NCI-H1092 (cell line): ENCODE measurements at places on chromosomes 16 and 17.

DNA sequence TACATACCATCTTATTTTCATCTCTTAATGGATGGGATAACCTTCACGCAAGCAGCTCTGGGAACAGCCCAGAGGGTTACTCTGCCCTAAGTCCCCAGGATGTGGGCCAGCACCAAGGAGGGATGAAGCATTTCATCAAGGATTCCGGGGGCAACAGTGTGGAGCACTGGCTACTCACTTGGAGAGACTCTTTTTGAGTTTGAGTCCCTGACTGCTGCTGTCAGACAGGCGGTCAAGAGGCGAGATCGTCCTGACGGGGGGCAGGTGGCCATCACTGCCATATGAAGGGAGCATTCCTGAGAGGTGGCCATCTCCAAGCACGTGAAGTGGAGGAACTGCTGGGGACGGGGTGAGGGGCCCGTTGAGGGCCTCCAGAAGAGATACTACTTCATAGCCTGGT, 18.1 kb upstream of the FOXJ1 start:
- no peak for DNase-seq

DNA sequence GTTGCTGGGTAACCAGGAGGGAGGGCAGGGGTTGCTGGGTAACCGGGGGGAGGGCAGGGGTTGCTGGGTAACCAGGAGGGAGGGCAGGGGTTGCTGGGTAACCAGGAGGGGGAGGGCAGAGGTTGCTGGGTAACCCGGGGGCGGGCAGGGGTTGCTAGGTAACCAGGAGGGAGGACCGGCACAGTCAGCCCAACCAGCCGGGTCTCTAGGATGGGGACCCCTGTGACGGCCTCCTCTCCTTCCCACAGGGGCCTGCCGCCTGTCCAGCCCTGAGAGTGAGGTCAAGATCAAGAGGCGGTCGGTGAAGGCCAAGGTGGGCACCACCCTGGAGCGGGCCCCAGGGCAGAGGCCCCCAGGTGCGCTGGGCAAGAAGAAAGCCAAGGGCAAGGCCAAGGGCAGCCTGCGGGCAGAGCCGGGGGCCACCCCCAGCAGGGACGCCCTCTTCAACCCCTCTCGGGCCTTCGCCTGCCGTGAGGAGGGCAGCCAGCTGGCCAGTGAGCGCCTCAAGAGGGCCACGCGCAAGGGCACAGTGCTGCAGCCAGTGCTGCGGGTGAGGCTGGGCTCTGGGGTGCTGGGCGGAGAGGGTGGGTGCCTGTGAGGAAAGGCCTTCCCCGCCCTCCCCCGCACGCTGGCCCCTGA, 54.6 kb downstream of the ACTG1 start:
- DNase-seq, result no peak

- DNase-seq, result no peak
Measured at GRCh38 chr17:27974045-27974436, 68.4 kb upstream of the NLK start.

- DNase-seq, result no peak
Measured at GRCh38 chr16:918741-919657, 51.8 kb downstream of the LMF1 start.

- DNase-seq, result no peak
Measured at GRCh38 chr16:37511-37910, 15.9 kb downstream of the POLR3K start.

GRCh38 chr16:60727851-60728250, 1308.4 kb downstream of the CDH8 start:
- DNase-seq, result no peak

DNA sequence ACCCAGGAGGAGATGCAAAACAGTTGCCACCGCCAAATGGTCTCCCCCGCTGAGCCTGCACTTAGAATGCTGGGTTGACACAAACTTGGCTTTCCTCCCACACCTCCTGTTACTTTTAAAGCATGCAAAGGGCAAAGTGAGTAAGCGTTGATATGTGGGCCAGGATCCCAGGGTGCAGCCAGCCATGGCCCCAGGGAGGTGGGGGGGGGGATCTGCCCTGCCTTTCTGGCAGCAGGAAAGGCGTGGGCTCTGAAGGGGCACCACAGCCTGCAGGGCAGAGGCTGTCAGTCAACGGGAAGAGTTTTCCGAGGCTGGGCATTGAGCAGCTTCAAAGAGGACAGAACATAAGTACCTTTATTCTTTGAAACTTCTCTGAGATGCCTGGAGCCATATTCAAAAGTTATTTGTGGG, 142.3 kb downstream of the ABCC12 start:
- DNase-seq, result no peak

DNA sequence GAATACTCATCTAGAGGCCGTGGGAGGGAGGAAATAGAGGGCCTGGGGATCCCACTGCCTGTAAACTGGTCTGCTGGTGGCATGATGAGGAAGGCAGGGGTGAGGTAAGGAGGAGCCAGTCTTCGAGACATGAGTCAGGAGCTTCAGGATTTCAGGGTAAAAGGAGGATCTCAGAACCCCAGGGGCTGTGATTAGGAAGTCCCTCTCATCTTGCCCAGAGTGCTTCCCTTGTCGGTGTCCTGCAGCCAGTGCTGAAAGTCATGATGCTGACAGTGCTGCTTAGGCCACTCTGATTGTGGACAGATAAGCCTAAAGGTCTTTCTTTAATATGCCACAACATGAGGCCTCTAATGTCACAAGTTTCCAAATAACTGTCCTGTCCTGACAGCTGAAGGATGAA, 29.6 kb downstream of the COG4 start:
- no peak for DNase-seq

DNA sequence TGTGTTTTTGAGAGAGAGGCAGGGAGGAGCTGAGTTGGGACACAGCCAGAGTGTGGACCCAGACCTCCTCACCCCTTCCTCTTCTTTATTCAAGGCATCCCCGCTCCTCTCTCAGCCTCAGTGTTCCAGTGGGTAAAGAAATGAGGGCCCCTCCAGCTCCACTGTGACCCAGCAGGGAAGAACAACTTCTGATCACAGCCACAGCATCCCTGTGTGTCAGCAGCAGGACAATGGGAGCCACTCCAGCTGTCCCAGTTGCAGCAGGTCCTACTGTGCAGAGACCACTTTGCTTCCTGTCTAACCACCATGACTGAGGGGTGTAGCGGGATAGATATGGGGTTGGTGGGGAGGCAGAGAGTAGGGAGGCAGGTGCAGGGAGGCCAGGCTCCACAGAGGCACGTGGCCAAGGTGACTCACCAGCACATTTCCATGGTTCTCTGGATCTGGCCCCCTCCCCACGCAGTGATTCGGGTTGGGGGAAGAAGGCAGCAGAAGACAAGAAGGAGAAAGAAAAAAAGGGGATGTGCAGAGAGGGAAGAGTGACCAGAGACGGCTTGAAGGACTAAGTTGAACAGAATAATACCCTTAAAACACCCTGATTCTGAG, 24.5 kb downstream of the PIK3R5 start:
- no peak for DNase-seq

DNA sequence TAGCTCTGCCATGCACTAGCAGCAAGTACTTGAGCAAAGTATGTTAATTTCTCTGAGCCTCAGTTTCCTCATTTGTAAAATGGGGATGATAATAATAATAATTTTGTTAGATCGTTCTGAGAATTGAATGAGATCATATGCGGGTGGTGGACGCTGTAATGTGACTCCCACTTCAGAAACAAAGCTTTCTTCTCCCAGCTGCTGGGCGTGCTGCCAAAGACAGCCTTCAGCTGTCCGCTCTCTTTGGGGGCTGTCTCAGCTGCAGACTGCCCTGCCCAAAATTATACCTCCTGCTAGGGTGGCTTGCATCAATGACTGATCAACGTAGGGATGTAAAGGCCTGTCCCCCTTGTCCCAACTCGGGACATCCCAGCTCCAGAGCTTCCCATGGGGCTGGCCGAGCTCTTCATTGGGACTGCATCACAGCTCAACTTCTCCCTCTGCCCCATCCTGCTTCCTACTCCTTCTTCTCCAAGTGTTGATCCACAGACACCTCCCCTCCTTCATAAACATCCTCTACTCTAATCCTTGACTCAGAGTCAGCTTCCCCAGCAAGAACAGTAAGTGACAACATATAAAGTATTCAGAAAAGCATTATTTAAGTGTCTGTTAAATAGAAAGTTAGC, 30.7 kb upstream of the CDH5 start:
- DNase-seq, result peak; percentile 94

DNA sequence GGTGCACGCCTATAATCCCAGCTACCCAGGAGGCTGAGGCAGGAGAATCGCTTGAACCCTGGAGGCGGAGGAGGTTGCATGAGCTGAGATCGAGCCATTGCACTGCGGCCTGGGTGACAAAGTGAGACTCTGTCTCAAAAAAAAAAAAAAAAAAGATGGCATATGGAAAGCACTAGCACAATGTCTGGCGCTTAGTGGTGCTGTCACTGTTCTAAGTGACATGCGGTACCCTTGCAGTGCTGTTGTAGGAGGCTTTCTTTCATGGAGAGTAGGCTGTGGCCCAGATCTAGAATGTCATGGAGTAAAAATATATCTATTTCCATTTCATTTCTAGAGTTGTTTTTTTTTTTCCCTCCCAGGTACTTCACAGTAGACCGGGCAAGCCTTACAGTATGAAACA, 14.6 kb upstream of the METTL9 start:
- no peak for DNase-seq

GRCh38 chr17:68591583-68591982, 9.6 kb downstream of the FAM20A start:
- no peak for DNase-seq

DNA sequence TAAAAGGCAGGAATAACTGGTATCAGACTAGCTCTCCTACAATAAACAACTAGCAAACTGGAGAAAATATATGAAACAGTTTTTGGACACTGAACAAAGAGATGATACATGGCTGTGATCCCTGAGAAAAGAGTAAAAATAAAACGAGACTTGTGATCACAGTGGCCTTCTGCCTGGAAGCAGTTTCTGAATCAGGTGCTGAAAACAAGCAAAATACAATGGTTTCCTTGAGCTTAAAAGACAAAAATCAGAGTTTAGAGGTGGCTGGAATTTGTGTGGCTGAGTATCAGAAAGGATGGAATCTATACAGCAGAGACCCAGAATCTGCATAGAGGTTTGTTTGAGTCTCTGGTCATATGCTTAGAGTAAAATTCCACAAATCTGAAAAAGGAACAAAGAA, 242.5 kb upstream of the SOX9 start:
- DNase-seq, result no peak

DNA sequence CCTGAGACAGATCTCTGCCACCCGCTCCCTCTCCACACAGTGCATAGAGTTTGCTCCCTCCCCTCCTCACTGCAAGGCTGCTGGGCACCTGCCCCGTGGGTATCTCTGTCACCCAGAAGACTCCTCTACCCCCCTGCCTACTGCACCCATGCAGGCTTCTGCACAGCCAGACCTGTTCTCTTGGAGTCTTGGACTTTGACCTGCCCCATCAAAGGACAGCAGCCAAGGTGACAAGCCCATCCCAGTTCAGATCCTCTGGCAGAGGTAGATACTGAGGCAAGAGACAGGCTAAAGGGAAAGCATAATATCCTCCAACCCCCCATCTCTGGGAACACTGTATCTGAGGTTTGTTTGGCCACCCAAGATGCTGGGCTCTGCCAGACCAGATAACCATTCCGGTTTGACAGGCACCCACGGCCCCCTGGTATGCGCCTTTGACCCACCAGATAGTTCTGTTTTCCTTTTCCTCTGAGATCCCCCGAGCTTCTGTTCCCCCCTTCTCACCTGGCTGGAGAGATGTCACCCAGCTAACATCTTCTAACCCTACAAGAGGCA, 239.6 kb downstream of the SOX9 start:
- no peak for DNase-seq

DNA sequence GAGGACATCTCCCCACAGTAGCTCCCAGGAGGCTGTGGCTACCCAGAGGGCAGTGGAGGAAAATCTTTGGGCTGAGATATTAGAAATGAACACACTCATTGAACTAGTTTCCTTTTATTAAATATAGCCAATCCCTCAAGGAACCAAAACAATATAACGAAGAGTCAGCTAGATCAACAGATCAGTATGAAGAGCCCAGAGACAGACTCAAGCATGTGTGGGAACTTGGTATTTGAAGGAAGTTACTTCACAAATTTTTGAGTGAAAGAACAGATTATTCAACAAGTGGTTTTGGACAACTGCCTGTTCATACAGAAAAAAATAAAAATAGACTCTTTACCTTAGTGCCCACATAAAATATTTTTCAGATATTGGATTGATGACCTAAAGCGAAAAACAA, 183.6 kb upstream of the PMFBP1 start:
- no peak for DNase-seq

GRCh38 chr17:76672270-76672851, 28.8 kb upstream of the ST6GALNAC1 start:
- no peak for DNase-seq

DNA sequence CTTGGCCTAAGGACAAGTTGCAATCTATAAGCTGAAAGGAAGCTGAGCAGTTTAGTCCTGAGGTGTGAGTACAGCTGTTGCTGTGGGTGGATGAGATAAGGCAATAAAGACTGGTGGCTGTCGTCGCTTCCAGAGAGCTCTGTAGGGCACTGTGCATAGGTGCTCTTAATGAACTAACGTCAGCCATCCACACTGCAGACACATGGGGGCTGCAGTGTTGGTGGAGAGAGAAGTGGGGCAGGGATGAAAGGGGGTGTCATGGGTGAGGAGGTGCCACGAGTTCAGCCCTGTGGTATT, 139.9 kb upstream of the IRX3 start:
- no peak for DNase-seq

GRCh38 chr17:50818921-50819657, 16.3 kb upstream of the WFIKKN2 start:
- DNase-seq, result no peak
